ENCODE measurements at places on chromosomes 11 and 22. TPM values are rescaled to one million over a fixed set of nuclear protein-coding genes. Genes with fewer than 3 reads are reported as not detected.

DNA sequence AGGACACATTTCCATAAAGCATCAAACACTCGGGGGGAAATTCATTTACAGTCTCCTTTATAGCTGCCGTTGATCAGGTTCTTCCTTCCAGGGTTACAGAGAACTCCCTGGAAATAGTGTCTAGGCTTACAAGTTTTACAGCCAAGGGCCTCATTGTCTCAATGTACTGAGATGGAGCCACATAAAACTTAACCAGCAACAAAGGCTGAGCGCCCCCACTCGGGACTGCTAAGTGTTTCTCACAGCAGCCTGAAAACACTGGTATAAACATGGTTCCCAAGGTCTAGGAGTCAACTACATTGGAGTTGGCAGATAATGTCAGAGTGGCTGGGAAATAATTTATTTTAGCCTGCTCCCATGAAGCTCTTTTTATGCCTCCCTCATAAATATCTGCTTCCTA lies 686.2 kb downstream of the OPCML start:
- no peak for DNase-seq

DNA sequence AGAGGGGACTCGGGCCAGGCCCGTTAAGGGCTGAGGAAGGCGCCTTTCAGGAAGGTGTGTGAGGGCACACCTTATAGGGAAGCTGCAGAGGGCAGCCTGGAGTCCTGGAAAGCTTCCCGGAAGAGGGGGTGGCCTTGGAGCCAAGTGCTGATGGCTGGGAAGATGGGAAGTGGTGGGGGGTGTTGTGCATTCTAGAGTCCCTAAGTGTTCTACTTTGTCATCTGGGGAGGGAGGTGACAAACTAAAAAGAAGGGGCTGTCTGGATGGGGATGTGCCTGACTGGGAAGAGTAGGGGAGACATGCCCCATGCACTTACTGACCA lies 6.8 kb downstream of the ZDHHC8 start:
- no peak for DNase-seq

GRCh38 chr11:64164392-64165312 lies 1.3 kb downstream of the MACROD1 start:
- DNase-seq, result peak; percentile 52

DNA sequence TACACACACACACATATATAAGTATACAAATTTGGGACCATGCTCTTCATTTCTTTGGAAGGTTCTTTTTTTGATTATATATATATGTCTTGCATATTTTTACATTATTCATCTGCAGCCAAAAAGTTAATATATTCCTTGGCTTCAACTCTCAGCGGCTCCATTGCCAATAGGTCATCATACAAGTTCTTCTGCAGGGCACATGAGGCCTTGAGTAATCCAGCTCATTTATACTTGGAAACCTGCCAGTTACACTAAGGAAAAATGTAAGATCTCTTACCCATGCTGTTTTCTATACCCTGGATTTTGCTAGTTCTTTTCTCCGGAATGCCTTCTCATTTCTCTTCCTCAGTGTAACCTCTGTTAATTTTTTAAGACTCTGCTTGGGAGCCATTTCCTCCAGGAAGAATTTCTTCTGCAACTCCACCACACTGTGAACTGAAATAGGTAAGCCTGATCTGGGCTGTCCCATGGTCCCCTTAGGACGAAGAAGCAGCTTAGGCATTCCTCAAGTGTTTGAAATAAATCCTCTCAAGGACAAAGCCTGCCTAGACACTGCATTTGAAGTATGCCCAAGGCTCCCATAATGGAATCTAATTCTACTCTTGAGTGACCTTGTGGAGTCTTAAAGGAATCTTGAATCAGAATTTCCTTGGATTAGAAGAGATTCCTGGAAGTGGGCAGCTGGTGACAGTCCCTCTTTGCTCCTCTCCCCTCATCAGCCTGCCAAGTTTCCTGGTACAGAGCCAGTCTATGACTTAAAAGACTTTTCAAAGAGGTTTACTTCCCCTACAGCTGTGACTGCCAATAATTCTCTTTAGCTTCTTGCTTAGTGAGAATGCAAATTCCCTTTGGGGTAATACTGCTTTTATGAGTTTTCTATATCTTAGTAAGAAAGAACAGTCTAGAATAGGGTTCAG lies 182.8 kb downstream of the C11orf87 start:
- DNase-seq, result no peak

- no peak for DNase-seq
Measured at GRCh38 chr11:29280452-29280851, 736.4 kb downstream of the KCNA4 start.

- DNase-seq, result no peak
Measured at GRCh38 chr11:8638300-8638699, 44.2 kb downstream of the TRIM66 start.

The MMP8 gene
- 0.02 TPM for polyA plus RNA-seq

DNA sequence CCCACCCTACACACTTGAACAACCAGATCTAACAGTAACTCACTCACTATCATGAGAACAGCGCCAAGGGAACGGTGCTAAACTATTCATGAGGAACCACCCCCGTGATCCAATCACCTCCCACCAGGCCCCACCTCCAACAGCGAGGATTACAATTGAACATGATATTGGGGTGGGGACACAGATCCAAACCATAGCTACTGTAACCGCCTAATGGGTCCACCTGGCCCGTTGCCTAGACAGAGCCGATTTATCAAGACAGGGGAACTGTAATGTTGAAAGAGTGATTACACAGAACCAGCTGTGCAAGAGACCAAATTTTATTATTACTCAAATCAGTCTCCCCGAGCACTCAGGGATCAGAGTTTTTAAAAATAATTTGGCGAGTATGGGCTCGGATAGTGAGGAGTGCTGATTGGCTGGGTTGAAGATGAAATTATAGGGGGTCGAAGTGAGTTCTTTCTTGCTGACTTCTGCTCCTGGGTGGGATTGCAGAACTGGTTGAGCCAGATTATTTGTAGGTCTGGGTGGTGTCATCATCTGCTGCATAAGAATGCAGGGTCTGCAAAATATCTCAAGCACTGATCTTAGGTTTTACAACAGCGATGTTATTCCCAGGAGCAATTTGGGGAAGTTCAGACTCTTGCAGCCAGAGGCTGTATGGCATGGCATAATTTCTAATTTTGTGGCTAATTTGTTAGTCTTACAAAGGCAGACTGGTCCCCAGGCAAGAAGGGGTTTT lies 17.9 kb upstream of the ZC3H12C start:
- no peak for DNase-seq

DNA sequence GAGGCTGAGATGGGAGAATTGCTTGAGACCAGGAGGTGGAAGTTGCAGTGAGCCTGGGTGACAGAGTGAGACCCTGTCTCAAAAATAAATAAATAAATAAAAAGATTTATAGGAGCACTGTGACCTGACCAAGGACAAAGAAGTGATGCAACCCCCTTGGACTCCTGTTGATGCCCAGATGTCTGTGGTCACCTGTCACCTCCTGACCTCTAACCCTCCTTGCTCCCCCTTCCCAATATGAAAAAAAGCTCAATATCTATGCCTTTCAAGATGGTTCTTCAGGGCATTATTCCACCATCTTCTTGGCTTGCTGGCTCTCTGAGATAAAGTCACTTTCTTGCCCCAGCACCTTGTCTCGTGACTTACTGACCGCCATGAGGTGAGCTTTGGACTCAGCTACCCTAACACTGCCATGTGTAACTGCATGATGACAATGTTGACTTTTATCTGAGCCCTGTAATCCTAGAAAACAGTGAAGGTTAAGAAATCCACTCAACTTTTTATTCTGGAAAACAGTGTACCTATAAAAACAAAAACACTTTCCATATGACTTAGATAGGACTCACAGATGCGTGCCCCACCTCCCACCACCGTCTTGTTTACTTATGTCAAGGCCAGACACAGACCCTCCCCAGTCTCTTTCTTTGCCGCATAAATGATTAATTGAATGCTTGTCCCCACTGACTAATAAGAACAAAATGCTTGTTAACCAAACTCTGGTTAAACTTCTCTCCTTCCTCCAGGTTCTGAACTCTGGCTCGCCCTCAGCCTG lies 360.5 kb downstream of the BUD13 start:
- DNase-seq, result no peak

DNA sequence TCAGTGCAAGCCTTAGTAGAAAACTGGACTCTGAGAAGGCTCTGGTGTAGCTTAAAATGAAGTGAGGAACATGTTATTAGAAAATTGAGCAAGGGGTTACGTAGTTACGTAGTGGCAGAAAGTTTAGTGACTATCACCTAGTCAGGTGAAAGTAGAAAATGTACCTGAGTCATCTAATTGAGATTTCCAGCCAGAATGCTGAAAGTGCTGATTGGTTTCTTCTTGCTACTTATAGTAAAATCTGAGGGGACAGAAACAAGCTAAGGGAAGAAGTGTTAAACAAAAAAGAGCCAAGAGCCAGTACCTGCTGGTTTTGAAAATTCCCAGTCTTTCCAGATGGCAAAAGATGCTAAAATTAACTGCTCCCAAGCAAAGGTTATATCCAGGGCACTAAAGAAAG lies 29.4 kb downstream of the ZNF280B start:
- DNase-seq, result no peak

The CSNK2A3 gene
- 2.4 TPM for polyA plus RNA-seq

GRCh38 chr11:72741429-72741833 lies 10.8 kb downstream of the ARAP1 start:
- no peak for DNase-seq

- DNase-seq, result no peak
Measured at GRCh38 chr11:13030857-13031256, 21.7 kb downstream of the RASSF10 start.

GRCh38 chr22:17818649-17819048 lies 44.4 kb upstream of the BID start:
- DNase-seq, result no peak

- peak; percentile 27 for DNase-seq
Measured at GRCh38 chr11:9861860-9862725, 198.2 kb downstream of the SWAP70 start.

GRCh38 chr22:33515795-33516194 lies 404.5 kb downstream of the LARGE1 start:
- DNase-seq, result no peak

DNA sequence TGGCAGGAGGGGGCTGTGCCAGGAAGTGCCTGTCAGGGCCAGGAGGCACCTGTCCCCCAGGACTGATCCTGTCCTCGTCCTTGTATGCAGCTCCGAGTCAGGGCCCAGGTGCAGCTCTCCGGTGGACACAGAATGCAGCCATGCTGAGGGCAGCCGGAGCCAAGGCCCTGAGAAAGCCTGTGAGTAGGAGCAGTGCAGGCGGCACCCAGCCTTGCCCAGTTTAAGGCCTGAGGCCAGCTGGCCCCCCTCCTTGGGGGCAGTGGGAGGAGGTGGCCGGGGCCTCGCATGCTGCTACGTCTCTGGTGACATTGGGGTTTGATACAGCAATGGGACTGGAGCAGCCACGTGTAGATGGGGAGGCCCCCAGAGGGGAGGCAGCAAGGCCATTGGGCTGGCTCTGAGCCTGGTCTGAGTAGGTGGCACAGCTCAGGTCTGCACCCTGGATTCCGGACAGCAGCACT lies 34.9 kb downstream of the SBF1 start:
- no peak for DNase-seq

GRCh38 chr22:29690476-29690875 lies 29.3 kb upstream of the CABP7 start:
- no peak for DNase-seq

DNA sequence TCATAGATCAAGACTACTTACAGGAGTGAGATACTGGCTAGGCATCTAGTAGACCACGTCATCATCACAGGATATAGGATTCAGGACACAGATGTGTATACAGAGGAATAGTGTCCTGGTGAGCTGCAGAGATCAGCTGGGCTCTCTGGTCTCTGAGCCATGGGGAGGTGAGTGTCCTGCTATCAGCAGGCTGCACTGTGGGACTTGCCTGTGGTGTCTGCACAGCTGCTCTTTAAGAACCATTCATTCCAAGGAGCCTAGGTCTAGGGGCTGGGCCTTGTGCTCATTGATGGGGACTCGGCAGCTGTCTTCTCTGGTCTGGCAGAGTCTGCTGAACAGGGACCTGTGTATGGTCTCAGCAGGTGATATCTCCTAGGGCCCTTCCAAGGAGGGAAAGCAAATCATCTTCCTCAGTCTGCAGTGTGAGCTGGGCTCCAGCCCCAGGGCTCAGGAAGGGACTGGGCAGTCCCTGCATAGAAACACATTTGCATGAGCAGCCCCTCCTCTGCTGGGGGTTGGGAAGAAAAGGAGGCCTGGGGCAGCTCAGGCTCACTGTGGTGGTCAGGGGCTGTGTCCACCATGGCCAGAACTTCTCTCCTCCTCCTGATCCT lies 66.1 kb upstream of the VPREB1 start:
- no peak for DNase-seq

The GNB1L gene
- not detected for polyA plus RNA-seq

The CD3G gene
- polyA plus RNA-seq, result 1.4 TPM

GRCh38 chr11:61773809-61774208 lies 18.6 kb downstream of the TMEM258 start:
- DNase-seq, result no peak

The OR10S1 gene
- not detected for polyA plus RNA-seq

DNA sequence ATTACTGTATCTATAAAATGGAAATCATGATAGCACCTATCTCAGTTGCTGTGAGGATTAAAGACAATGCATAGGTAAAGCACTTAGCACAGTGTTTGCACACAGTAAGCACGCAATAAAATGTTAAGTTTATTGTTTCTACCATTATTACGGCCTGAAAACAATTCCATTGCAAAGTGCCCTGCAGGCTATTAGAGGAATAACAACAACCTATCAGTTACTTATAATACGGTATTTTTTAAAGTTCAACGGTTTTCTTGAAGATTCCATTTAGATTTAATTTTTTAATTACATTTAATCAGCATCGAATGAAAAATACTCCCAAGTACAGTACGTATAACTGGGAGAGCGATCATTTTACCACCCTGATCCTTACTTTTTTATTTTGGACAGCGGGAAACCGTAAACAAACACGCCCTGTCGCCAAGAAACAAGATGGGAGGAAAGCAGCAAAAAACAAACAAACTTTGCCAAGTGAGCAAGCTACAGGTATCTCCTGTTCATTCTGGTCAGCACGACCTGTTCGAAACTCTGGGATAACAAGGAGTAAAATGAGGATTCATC lies 893 bp downstream of the SLC36A4 start:
- DNase-seq, result no peak

- no peak for DNase-seq
Measured at GRCh38 chr22:37133304-37134018, 16.3 kb downstream of the IL2RB start.

- DNase-seq, result no peak
Measured at GRCh38 chr11:44018127-44018521, 29.7 kb upstream of the ACCSL start.

- no peak for DNase-seq
Measured at GRCh38 chr22:38203855-38204514, 2.2 kb downstream of the MAFF start.

The FOLR1 gene
- 0.31 TPM for polyA plus RNA-seq

The CRYBB1 gene
- polyA plus RNA-seq, result 0.80 TPM
